ENCODE measurements at places on chromosomes 7 and 10. TPM values are rescaled to one million over a fixed set of nuclear protein-coding genes. Genes with fewer than 3 reads are reported as not detected.

The CPXM2 gene
- total RNA-seq, result not detected

DNA sequence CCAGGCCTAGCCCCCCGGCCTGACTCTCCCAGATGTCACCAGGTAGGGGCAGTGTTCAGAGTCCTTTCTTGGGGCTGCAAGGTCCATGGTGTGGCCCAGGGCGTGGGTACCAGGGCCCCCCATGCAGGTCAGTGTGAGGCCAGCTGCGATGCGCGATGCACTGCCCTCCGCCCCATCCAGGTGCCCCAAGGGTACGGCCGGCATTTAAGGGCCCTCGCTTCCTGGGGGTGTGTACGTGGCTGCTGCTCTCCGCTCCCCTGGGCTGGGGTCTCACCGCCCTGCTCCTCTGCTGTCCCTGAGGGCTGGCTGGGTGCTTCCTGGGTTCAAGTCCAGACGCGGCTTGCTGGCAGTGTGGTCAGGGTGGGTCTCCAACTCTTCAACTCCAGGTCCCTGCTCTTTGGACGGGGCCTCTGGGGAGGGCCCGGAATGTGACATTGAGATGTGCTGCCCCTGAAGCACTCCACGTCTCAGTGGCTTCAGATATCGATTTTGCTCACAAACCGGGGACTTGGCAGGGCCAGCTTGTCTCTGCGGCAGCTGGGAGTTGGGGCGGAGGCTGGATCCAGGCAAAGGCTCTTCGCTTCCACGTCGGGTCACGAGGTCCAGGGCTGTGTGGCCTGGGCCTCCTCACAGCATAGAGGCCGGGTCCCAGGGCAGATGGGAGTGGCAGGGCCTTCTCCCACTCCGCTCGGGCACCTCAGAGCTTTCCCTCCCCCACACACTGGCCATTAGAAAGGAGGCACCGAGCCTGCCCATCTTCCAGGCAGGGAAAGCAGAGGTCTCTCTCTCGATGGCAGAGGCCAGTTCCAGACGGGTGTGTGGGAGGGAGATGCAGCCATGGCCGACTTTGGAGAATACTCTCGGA lies 93.2 kb downstream of the UNCX start:
- no peaks in the 10 kb centered on the region for H3K27me3 ChIP-seq
- no peak overlapping the region for H3K4me3 ChIP-seq
- H3K36me3 ChIP-seq, result no peaks in the 10 kb centered on the region
- H3K27ac ChIP-seq, result no peak overlapping the region
- DNase-seq, result no peak
- no peaks in the 10 kb centered on the region for H3K4me1 ChIP-seq

GRCh38 chr10:67804395-67804678 lies 33.7 kb downstream of the DNAJC12 start:
- H3K27ac ChIP-seq, result peak overlapping the region; percentile 89
- no peaks in the 10 kb centered on the region for H3K27me3 ChIP-seq
- H3K36me3 ChIP-seq, result no peaks in the 10 kb centered on the region
- DNase-seq, result no peak
- no peak overlapping the region for H3K4me3 ChIP-seq
- H3K4me1 ChIP-seq, result peaks cover 23% of the 10 kb centered on the region

The POLR2J2 gene
- 13.7 TPM for total RNA-seq

DNA sequence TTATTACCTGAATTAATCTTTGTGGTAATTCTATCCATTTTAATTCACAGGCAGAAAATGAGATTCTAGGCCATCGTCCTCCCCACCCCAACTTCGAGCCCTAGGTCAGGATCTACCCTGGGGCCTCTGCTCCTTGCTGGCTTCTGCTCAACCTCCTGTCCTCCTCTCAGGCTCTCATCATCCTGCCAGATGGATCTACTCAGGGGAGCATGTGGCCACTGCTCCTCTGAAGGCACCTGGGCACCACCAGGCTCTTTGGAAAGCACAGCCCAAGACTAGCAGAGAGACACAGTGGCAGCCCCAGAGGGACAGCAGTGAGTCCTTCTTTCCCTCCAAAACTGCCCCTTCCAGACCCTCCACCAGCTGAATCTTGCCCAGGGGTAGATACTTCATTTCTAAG lies 248.2 kb downstream of the TCERG1L start:
- H3K27ac ChIP-seq, result no peak overlapping the region
- no peak for DNase-seq
- H3K4me3 ChIP-seq, result no peak overlapping the region
- no peaks in the 10 kb centered on the region for H3K4me1 ChIP-seq

The TMEM140 gene
- 6.1 TPM for total RNA-seq

GRCh38 chr7:69211739-69212138 lies 386.5 kb upstream of the AUTS2 start:
- H3K4me3 ChIP-seq, result no peak overlapping the region
- H3K36me3 ChIP-seq, result no peaks in the 10 kb centered on the region
- no peak overlapping the region for H3K27ac ChIP-seq
- H3K27me3 ChIP-seq, result no peaks in the 10 kb centered on the region
- DNase-seq, result no peak

DNA sequence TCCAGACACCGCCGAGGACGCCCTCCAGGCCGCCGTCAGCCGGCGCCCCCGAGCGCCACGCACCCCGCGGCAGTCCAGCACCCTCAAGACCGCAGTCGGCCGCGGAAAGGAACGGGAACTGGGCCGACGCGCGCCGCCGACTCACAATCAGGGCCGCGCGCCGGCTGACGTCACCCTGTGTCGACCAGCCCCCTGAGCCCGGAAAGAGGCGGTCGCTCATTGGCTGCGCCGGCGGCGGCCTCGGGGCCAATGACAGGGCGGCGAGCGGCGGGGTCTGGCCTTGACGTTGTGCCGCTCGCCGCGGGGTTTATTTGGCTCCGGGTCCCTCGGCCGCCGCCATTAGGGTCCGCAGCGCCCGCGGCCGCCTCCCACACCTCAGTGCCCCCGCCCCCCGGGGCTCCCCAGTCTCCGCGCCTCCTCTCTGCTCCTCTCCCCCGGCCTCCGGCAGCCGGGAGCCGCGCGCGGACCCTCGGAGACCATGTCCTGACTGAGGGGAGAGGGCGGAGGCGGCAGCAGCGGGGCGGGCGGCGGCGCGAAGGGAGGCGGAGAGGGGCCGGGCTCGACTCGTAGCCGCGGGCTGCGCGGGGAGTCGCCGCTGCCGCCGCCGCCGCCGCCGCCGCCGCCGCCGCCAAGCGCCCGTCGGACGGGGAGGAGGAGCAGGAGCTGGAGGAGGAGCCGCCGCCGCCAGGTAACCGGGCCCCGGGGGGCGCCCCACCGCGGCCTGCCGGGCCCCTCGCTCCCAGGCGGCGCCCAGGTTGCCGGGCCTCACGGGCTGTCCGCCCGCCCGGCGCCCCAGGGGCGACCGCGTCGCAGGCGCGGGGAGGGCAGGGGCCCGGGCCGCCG lies 25.1 kb upstream of the ZRANB1 start:
- peaks cover 6% of the 10 kb centered on the region for H3K4me1 ChIP-seq
- peak overlapping the region; percentile 90 for H3K4me3 ChIP-seq
- no peaks in the 10 kb centered on the region for H3K36me3 ChIP-seq
- H3K27me3 ChIP-seq, result no peaks in the 10 kb centered on the region

All from Caco-2 (cell line).